Ovary (tissue), 10 donors: ENCODE measurements at places on chromosomes 5 and 9. TPM values are rescaled to one million over a fixed set of nuclear protein-coding genes. Genes with fewer than 3 reads are reported as not detected.

DNA sequence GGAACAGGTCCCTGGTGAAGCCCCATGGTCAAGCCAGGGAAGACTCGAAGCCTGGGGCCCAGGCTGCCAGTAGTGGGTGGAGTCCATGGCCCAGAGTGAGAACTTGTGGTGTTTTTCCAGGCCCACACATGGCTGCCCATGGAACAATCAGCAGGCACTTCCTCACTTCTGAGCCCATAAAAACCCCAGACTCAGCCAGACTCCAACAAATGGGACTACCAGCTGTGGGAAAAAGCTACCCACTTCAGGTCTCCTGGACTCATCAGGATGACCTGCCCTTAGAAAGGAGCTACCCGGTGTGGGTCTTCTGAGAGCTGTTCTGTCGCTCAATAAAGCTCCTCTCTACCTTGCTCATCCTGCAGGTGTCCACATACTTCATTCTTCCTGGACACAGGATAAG lies 108.9 kb downstream of the ST8SIA4 start:
- DNase-seq, result no peak

- DNase-seq, result no peak
Measured at GRCh38 chr9:4024281-4024777, 275.5 kb downstream of the GLIS3 start.

- no peak for DNase-seq
Measured at GRCh38 chr5:127441799-127442484, 75.5 kb upstream of the PRRC1 start.

GRCh38 chr5:166399781-166400180 lies 1891.7 kb upstream of the WWC1 start:
- DNase-seq, result no peak

GRCh38 chr5:149860801-149861322 lies 83.7 kb downstream of the PDE6A start:
- DNase-seq, result no peak

Gene NPR3
- 1.8 TPM for total RNA-seq

Gene ENTPD8
- total RNA-seq, result not detected
